ENCODE measurements at places on chromosomes 16 and 17.

DNA sequence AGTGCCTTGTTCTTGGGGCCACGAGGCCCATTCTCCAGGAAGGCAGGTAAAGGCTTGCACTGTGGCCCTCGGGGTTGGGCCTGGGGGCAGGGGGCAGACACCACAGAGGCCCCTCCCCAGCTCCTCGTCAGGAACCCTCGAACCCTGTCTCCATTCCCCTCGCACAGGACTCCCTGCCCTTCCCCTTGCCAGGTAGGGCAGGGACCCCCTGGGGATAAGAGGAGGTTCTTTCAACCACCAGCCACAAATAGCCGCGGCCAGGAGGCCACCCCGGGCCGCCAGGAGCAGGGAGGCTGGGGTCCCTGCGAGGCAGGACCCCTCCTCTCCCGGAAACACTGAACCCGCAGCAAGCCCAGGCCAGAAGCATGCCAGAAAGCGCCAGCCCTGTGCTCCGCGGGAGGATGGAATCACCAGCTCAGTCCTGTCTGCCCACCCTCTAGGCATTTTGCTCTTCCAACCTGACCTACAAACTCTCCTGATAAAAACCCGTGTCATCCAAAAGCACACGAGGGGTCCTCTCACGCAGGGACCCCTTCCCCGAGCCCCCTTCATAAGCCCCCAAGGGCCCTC is 45.6 kb downstream of the SLC47A1 start:
- no peak for DNase-seq

DNA sequence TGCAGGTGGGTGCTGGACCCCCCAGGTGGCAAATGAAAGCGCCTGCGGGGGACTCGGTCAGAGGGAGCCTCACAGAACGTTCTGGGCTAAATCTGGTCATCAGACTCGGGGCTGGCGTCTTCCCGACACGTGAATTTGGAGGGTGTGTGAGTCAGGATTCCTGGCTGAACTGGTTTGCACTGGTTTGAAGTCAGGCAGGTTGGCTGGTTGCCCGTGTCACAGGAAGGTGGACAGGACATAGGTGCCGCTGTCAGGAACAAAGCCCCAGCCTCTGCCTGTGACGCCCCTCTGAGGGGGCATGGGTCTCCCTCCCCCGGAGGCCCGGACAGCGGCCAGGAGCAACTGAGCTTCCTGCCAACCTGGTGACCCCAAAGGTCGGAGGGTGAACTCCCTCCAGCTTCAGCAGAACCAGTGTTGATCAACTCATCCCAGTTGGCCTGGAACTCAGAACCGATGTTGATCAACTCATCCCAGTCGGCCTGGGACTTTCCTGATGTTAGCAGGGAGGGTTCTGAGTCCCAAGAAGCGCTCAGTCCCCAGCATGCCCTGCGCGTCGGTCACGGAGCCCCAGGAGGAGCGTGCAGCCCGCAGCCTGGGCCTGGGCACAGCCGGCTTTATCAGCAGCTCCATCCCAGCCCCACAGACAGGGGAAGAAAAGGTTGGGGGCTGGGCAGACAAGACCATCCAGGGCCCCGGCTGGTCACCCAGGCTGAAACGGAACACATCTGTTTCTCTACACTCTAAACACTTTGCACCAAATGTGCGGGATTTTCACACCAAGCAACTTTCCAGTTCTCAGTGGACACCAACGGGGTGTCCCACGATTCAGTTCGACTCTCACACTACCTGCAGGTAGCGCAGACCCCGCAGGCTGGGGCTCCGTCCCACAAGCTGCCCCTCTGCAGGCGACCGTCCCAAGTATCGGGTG is 14.4 kb upstream of the METRNL start:
- DNase-seq, result no peak

- no peak for DNase-seq
Measured at GRCh38 chr17:11318207-11318606, 77.2 kb downstream of the SHISA6 start.

GRCh38 chr16:73864868-73865267 is 431.7 kb upstream of the PSMD7 start:
- no peak for DNase-seq

- no peak for DNase-seq
Measured at GRCh38 chr16:14549789-14550153, 80.3 kb downstream of the PARN start.

- DNase-seq, result no peak
Measured at GRCh38 chr17:59181481-59181880, 25.9 kb downstream of the PRR11 start.

GRCh38 chr17:52149626-52150025 is 8.9 kb downstream of the CA10 start:
- no peak for DNase-seq

GRCh38 chr17:57107498-57108101 is 22.6 kb downstream of the AKAP1 start:
- no peak for DNase-seq

- no peak for DNase-seq
Measured at GRCh38 chr17:43517161-43517560, 29.0 kb downstream of the ETV4 start.

DNA sequence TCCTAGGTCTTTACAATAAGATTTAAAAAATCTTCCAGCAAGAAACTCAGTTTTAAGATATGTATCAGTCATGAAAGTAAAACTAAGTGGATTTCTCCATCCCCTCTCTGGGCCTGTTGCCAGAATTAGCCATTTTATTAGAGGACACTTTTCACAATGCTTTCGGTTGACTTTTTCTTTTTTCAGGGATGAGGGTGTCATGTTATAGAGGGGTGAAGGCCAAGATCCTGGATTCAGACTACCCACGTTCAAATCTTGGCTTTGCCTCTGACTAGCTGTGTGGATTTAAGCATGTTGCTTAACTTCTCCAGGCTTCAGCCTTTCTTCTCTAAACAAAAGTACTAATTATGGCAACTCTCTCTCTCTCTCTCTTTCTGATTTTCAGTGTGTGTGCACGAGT is 111.7 kb upstream of the COX10 start:
- DNase-seq, result no peak

DNA sequence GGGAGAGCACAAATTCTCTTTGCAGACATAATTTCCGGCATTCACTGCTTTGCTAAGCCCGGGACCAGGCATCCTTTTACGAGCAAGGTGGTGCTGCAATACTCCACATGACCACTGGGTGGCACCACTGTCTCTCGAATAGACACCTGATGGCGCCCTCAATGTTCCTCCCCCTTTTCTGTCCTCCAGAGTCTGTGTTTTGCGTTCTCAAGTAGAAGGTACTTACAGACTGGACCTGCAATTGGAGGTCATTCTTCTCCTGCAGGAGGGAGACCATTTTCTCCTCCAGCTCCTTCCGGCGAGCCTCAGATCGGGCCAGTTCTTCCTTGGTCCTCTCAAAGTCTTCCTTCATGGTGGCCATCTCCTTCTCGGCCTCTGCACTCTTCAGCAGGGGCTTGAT is 45.2 kb downstream of the MYH13 start:
- DNase-seq, result peak; percentile 47

DNA sequence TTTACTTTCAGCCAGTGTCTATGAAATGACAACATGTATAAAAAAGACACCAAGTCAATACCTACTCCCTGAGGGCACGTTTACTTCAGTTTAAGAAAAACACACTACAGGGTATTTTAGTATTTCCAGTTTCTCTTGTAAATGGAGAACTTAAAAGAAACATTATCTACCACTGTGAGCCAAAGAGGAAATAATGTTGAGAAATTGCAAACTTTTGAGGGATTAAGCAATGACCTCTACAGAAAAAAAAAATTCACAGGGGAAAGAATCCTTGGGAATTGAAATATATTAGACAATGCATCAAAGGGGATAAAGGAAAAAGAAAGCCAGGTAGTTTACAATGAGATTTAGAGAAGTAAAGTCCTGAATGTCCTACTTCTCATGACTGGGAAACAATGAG is 126.0 kb downstream of the KCNJ2 start:
- no peak for DNase-seq

- DNase-seq, result no peak
Measured at GRCh38 chr17:64226132-64226531, 36.9 kb downstream of the TEX2 start.

GRCh38 chr16:983044-984030 is 1.8 kb downstream of the SOX8 start:
- DNase-seq, result no peak

DNA sequence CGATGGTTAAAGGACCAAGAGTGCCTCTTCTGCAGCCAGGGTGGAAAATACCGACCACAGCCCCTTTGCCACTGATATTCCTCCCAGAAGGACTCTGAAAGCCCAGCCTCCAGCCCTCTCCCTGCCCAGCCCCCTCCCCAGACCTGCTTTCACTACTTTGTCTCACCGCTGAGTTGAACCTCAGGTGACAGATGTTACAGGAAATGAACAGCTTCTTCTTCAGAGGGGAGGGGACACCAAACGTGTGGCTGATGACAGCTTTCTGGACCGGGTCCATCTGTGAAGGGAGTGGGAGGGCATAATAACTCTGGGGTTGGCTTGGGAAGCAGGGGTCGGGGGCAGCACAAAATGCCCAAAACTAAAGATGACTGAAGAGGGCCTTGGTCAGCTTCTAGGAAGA is 14.2 kb downstream of the NKIRAS2 start:
- DNase-seq, result no peak

GRCh38 chr16:70582280-70582978 is 58.8 kb downstream of the SF3B3 start:
- DNase-seq, result no peak

- DNase-seq, result no peak
Measured at GRCh38 chr17:77542551-77543490, 402.1 kb downstream of the SEC14L1 start.

DNA sequence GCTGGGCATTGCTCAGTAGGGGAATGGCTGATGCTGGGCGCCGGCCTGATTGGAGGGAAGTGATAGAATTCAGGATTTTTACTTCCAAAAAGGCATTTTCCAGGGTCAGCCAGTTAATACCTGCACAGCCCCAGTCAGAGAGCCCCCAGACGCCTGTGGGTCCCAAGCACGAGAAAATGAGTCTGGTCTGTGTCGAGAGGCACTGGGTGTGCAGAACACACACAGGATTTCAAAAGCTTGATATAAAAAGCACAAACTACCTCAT is 164.6 kb upstream of the TNRC6C start:
- DNase-seq, result no peak

- no peak for DNase-seq
Measured at GRCh38 chr16:54933281-54934011, 2.8 kb downstream of the IRX5 start.

DNA sequence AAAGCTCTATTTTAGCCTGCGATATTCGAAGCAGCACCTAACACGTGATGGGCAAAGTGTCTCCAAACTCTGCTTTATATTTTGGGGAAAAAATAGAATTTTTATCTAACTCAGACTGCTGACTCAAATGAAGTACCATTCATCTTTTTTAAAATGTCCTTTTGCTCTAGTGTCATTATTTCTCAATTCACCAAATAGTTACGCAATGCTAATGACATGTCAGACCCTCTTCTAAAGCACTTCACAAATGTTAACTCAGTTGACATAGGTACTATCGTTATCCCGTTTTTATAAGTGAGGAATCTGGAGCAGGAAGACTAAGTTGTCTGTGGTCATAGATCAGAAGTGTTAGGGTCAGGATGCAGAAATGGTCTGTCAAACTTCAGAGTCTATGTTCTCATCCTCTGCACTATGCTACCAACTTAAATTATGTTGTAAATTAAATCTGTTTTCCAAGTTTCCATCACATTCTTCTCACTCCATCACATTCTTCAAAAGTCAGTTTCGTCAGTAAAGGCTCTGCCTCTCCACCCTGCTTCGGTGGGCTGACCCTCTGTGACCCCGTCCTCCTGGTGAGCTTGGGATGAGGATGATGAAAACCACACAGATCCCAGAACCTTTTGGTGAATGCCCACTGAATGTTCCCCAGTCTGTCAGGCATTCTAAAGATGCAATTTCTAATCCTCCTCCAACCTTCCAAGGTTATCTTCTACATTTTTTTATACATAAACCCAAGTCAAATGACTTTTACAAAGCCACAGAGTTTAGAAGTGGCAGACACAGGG is 102.8 kb downstream of the ADAMTS18 start:
- DNase-seq, result no peak

DNA sequence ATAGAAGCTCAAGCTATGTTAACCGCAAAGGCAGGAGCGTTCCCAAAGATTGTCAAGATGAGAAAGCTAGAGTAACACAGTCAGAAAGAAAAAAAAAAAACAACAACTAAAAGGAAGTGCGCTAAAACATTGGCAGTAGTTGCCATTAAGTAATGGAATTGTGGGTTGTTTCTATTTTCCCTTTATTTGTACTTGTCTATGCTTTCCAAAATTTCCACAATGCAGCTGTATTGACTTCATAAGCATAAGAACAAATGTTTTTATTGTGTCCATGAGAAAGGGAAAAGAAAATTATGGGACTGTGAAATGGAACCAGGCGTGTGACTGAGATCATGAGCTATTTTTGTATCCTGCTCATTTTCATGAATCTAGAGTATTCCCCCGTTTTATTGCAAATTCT is 153.4 kb downstream of the TMEM114 start:
- no peak for DNase-seq

GRCh38 chr16:77969861-77970260 is 52.5 kb upstream of the CLEC3A start:
- DNase-seq, result no peak

GRCh38 chr16:67594956-67595355 is 32.6 kb downstream of the CTCF start:
- DNase-seq, result no peak

DNA sequence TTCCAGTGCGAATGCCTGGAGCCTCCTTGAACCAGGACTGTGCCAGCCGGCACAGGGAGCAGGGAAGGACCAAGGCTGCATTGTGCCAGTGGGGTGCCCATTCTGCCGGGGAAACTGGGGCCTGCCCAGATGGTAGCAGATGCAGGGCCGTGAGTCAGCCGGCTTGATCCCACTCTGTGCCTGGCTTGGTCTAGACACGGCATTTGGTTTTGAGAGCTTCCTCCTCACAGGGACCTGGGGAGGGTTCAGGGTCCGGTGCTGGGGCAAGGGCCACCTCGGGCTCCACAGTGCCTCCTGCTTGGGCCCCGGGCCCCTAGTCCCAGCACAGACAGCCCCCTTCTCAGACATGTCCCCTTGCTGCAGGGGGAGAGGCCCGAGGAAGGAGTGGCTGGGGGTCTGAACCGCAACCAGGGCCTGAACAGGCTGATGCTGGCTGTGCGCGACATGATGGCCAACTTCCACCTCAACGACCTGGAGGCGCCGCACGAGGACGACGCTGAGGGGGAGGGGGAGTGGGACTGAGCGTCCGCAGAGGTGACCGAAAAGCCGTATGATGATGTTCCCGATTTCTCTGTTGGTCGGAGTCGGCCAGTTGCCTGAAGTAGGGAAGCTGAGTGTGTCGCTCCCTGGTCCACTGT is 7.8 kb upstream of the MC1R start:
- DNase-seq, result no peak

- DNase-seq, result no peak
Measured at GRCh38 chr16:6190776-6191175, 1093.2 kb upstream of the EEF2KMT start.

GRCh38 chr17:17515934-17516930 is 20.0 kb upstream of the RASD1 start:
- no peak for DNase-seq

GRCh38 chr17:71709271-71709890 is 411.4 kb upstream of the SOX9 start:
- no peak for DNase-seq

Data from D721Med (cell line).